ENCODE measurements at places on chromosomes 11 and 22.
A peak's percentile ranks its signal among the peaks of the same experiment; 100 is the strongest.

DNA sequence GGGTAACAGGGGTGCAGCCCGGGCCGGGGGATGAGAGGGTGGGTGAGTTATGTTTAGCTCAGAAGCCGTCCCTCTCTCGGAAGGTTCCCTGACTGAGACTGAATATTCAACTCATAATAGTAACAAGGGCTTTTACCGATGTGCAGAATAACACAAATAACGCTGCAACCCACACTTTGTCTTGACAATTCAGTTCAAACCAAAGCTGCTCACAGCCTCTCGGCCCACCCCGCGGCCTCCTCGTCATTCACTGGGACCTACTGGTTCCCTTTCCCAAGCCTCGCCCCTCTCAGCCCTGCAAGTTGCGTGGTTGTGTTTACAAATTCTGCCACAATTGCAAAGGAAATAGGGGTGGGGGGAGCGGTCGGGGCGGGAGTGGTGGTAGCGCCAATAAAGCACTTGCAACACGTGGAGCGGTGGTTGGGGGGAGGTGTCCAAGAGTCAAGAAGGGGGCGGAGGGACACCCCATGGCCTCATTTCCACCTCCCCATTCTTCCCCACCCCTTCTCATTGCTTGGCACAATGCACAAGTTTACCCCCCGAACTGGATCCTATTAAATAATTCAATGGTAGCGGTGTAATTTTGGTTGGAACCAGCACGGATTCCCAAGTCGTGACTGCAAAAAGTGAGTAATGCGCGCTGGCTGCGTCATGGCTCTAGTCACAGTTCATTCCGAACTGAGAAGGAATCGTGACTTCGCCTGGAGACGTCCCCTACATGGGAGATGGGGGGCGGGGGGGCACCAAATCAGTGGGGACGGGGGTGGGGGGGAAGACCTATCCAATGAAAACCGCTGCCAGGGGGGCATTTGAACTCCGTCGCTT, 102.0 kb upstream of the HSD17B12 start:
- peaks cover 50% of the 10 kb centered on the region for H3K4me1 ChIP-seq
- H3K4me3 ChIP-seq: peak overlapping the region; percentile 66
- H3K36me3 ChIP-seq: no peaks in the 10 kb centered on the region
- H3K27me3 ChIP-seq: peaks cover 92% of the 10 kb centered on the region
- no peak for DNase-seq

DNA sequence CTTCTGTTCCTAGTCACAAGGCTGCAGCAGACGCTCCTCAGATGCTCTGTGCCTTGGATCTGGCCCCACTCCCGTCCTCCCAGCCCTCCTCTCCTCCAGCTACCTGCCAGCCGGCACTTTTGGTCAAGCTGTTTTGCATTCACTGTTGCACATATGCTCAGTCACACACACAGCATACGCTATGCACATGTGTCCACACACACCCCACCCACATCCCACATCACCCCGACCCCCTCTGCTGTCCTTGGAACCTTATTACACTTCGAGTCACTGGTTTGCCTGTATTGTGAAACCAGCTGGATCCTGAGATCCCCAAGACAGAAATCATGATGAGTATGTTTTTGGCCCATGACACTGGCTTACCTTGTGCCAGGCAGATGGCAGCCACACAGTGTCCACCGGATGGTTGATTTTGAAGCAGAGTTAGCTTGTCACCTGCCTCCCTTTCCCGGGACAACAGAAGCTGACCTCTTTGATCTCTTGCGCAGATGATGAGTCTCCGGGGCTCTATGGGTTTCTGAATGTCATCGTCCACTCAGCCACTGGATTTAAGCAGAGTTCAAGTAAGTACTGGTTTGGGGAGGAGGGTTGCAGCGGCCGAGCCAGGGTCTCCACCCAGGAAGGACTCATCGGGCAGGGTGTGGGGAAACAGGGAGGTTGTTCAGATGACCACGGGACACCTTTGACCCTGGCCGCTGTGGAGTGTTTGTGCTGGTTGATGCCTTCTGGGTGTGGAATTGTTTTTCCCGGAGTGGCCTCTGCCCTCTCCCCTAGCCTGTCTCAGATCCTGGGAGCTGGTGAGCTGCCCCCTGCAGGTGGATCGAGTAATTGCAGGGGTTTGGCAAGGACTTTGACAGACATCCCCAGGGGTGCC, 109.8 kb downstream of the BCR start:
- H3K4me3 ChIP-seq: no peak overlapping the region
- peaks cover 11% of the 10 kb centered on the region for H3K36me3 ChIP-seq
- H3K4me1 ChIP-seq: no peaks in the 10 kb centered on the region
- H3K27ac ChIP-seq: peak overlapping the region; percentile 31

DNA sequence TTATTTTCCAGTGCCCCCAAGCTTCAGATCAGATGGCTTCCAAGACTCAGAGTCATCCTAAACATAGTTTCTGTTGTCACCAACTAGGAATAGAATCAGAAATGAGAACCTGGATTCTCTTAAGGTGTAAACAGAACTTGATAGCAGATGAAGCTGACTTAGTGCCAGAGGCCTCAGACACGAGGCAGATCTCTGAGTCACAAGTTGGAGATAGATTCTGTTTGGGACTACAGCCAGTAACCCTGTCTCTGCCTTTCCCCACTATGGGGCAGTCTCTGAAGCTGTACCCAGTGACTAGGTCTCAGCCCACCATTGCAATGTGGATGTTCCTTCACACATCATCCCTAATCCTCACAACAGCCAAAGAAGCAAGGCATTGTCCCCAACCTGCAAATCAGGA, 25.4 kb downstream of the NEU3 start:
- no peak for DNase-seq
- H3K27ac ChIP-seq: no peak overlapping the region
- no peaks in the 10 kb centered on the region for H3K4me1 ChIP-seq
- peaks cover 16% of the 10 kb centered on the region for H3K36me3 ChIP-seq

DNA sequence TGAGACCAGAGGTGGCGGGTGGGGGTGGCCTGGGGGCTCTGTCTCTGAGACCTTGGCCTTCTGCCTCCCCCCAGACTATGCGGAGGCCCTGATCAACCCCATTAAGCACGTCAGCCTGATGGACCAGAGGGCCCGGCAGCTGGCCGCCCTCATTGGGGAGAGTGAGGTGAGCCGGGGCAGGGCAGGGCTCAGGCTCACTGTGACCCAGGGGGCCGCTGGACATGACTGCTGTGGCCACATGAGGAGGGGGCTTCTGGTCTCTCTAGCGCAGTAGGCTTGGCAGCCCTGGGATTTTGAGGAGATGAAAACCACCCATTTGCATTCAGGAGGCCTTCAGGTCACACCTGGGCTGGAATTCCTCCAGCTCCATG, 12.6 kb downstream of the PLCB3 start:
- peaks cover 6% of the 10 kb centered on the region for H3K36me3 ChIP-seq
- no peak overlapping the region for H3K4me3 ChIP-seq
- H3K4me1 ChIP-seq: peaks cover 24% of the 10 kb centered on the region
- H3K27ac ChIP-seq: no peak overlapping the region
- DNase-seq: no peak
- no peaks in the 10 kb centered on the region for H3K27me3 ChIP-seq

DNA sequence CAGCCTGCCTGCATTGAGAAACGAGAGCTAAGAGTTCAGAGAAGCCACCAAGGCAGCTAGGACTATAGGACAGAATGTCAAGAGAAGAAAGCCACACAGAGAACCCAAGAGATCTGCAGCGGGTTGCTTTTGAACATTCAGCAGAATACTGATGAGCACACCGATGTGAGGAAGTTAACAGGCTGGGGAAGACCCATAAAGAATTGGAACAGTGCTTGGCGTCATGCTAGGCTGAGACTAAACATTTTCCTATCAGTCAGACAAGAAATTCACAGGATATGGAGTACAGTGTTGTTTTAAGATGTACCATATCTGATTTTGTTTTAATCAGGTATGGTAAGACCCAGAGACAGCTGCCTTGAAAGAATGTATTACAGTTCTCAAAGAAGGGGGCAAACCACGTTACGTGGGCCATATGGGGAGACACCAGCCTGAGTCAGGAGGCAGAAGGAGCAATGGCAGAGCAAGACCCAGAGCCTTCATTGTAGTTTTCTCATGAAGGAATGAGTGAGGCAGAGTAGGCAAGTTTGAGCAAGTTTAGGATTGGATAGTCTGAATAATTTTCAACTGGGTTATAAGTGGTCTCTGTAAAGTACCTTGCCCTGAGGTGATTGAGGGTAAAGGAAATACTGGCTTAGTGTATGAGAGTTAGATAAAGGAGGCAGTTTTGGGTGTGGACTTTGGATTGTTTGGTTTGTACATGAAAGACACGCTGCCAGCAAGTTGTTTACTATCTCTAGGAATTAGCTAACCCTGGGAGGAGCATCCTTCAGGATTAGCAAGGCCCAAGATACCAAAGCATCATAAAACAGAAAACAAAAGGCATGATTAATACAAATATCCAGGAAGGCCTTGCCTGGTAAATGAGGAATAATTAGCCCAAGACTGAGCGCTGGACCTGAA, 14.3 kb downstream of the LRRC75B start:
- peak overlapping the region; percentile 52 for H3K27ac ChIP-seq
- H3K36me3 ChIP-seq: peaks cover 19% of the 10 kb centered on the region
- no peak overlapping the region for H3K4me3 ChIP-seq

GRCh38 chr11:19828382-19829108, 115.9 kb downstream of the NAV2 start:
- DNase-seq: no peak
- H3K27me3 ChIP-seq: no peaks in the 10 kb centered on the region
- no peak overlapping the region for H3K4me3 ChIP-seq
- no peaks in the 10 kb centered on the region for H3K4me1 ChIP-seq

DNA sequence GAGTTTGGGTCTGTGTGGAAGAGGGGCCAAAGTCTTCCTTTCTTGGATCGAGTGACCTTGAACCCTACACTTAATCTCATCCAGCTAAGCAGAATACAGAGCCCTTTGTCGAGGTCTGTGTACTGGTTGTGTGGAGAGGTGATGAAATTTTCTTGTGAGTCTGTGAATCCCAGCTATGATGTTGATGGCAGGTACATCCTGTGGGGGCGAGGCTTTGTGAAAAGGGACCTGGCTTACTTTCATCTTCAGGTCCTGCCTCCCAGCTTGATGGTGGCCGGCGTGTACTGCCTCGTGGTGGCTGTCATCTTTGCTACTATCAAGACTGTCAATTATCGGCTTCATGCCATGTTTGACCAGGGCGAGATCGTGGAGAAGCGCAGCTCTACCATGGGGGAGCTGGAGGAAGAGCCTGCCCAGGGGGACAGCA, 1.0 kb downstream of the PCNX3 start:
- peak; percentile 27 for DNase-seq
- peaks cover 31% of the 10 kb centered on the region for H3K36me3 ChIP-seq
- peaks cover 38% of the 10 kb centered on the region for H3K4me1 ChIP-seq
- peak overlapping the region; percentile 98 for H3K4me3 ChIP-seq

GRCh38 chr11:124075841-124076651, 34.9 kb upstream of the OR10G7 start:
- H3K36me3 ChIP-seq: no peaks in the 10 kb centered on the region
- H3K4me3 ChIP-seq: peak overlapping the region; percentile 48
- H3K4me1 ChIP-seq: peaks cover 4% of the 10 kb centered on the region
- peak; percentile 30 for DNase-seq
- H3K27ac ChIP-seq: no peak overlapping the region
- H3K27me3 ChIP-seq: peaks cover 34% of the 10 kb centered on the region
